Breast epithelium (tissue), 4 donors: ENCODE measurements at places on chromosomes 3 and 15. TPM values are rescaled to one million over a fixed set of nuclear protein-coding genes. Genes with fewer than 3 reads are reported as not detected.

Gene TERC
- 194 TPM for total RNA-seq

GRCh38 chr3:73379465-73379864 lies 245.3 kb downstream of the PDZRN3 start:
- no peak overlapping the region for H3K4me3 ChIP-seq
- DNase-seq, result no peak
- no peaks in the 10 kb centered on the region for H3K27me3 ChIP-seq
- H3K36me3 ChIP-seq, result no peaks in the 10 kb centered on the region

- H3K27ac ChIP-seq, result no peak overlapping the region
- H3K4me1 ChIP-seq, result no peaks in the 10 kb centered on the region
- H3K4me3 ChIP-seq, result no peak overlapping the region
- H3K27me3 ChIP-seq, result no peaks in the 10 kb centered on the region
- H3K36me3 ChIP-seq, result no peaks in the 10 kb centered on the region
These were observed 333.6 kb downstream of the CLSTN2 start for GRCh38 chr3:140268610-140269009.

DNA sequence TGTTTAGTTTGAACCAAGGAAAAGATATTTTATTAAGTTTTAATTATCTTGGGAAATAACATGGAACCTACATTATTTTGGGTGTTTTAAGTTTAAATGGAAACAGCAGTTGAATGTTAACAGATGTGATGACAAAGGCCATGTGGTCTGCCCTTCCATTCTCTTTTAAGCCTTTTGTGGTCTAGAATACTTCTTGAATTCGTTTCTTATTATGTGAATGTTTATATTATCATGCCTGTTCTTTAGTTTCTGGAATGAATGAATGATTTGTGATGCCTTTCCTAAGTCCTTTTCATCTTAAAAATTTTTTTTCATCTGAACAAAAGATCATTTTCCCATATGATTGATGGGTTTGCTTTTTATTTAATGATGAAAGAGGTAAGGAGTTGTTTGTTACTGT lies 44.6 kb downstream of the SNRK start:
- no peaks in the 10 kb centered on the region for H3K36me3 ChIP-seq
- no peak for DNase-seq
- H3K4me1 ChIP-seq, result peaks cover 7% of the 10 kb centered on the region
- no peak overlapping the region for H3K27ac ChIP-seq
- H3K27me3 ChIP-seq, result no peaks in the 10 kb centered on the region
- no peak overlapping the region for H3K4me3 ChIP-seq

DNA sequence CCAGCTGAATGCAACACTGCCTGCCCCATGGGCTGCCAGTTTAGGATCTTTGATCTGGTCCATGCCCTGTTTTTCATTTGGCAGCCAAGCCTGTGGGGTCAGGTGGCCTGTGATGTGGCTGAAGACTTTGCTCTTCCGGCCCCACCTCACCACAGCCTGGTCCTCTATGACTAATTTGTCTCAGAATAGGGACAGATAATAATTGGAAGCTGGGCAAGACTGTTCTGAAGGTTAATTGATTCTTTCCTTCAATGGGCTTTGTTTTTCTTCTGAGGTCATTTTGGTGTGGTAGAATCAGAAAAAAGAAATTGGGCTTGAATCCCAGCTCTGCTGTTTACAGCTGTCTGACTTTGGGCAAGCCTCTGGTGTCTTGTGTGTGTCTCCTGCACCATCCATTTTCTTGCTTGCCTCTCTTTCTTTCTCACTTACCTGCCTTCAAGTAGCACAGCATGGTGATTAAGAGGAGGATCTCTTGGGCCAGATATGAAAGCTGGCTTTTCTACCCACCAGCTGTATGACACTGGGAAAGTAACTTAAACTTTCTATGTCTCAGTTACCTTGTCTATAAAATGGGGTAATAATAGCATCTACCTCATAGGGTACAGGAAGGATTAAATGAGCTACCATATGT lies 24.2 kb downstream of the ABHD2 start:
- DNase-seq, result peak; percentile 48
- H3K4me1 ChIP-seq, result peaks cover 9% of the 10 kb centered on the region
- no peaks in the 10 kb centered on the region for H3K36me3 ChIP-seq
- H3K4me3 ChIP-seq, result no peak overlapping the region
- peak overlapping the region; percentile 69 for H3K27ac ChIP-seq

Gene LDHAL6B
- total RNA-seq, result not detected

Gene DGKG
- 2.1 TPM for total RNA-seq

DNA sequence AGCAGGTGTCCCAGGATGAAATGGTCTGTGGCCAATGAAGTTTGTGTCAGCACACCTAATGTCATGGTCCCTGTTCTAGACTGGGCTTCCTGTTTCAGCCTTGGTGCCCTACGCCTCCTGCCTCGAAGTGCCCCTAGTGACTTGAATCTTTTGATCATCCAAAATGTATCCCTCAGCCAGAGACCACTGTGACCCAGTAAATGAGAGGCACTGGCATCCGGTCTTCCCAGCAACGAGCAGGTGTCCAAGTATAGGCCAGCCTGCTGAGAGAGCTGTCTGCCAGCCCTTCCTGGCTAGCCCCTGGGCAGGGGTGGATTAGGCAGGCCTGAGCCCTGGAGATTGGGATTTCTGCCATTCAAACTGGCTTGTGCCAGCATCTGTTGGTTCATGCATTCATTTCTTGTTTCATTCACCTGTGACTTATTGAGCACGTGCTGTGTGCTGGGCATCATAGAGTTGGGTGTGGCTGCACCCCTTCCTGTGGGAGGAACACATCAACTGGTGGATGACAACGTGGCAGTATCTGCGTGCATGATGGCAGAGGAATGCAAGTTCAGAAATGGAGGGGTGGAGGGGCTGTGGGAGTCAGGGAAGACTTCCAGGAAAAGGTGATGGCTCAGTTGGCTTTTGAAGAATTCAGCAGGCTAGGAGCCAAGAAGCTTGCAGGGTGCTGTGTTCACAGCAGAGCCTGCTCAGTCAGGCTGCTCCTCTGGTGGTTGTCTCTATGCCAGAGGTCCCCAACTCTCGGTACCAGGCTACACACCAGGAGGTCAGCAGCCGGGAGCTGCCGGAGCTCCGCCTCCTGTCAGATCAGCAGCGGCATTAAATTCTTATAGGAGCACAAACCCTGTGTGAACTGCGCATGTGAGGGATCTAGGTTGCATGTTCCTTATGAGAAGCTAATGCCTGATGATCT lies 21.6 kb downstream of the ESYT3 start:
- H3K4me3 ChIP-seq, result no peak overlapping the region
- no peaks in the 10 kb centered on the region for H3K27me3 ChIP-seq
- DNase-seq, result peak; percentile 28
- no peaks in the 10 kb centered on the region for H3K36me3 ChIP-seq
- no peak overlapping the region for H3K27ac ChIP-seq

Gene SNX1
- total RNA-seq, result 144 TPM

GRCh38 chr3:13121553-13122001 lies 48.3 kb upstream of the IQSEC1 start:
- no peak overlapping the region for H3K4me3 ChIP-seq
- H3K27me3 ChIP-seq, result no peaks in the 10 kb centered on the region
- no peaks in the 10 kb centered on the region for H3K4me1 ChIP-seq
- H3K36me3 ChIP-seq, result no peaks in the 10 kb centered on the region

DNA sequence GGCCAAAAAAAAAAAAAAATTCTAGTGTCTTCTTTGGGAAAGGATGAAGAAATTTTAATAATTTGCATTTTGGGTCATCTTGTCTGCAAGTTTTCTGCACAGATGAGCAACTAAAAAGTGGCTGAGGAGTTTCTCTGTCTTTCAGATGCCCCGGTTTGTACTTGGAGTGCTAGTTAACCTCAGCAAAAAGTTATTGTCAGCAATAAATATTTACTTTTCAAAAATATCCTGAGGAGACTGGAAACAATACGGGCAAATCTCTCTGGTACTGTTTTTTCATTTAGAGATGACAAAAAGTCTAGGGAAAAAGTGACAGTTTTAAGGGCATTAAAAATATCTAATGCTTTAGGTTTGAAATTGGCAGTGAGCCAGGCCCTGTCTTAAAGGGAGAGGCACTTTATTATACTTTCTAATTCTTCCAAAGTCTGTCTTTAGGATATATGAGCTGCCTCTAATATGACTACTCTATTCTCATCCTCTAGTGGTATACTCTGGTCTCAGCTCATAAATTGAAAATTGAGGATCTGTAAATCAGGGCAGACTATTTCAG lies 436.0 kb upstream of the NR2F2 start:
- H3K36me3 ChIP-seq, result no peaks in the 10 kb centered on the region
- no peak for DNase-seq
- no peaks in the 10 kb centered on the region for H3K4me1 ChIP-seq
- no peak overlapping the region for H3K4me3 ChIP-seq

Gene CCR2
- total RNA-seq, result 2.0 TPM

GRCh38 chr15:40381818-40382529 lies 547 bp upstream of the KNSTRN start:
- H3K36me3 ChIP-seq, result no peaks in the 10 kb centered on the region
- no peak for DNase-seq
- no peak overlapping the region for H3K27ac ChIP-seq

Gene LRRC31
- total RNA-seq, result 0.29 TPM

Gene THRB
- 29.8 TPM for total RNA-seq

- H3K36me3 ChIP-seq, result no peaks in the 10 kb centered on the region
- H3K27ac ChIP-seq, result no peak overlapping the region
- H3K4me3 ChIP-seq, result no peak overlapping the region
- DNase-seq, result no peak
These were observed 11.5 kb downstream of the MUC4 start for GRCh38 chr3:195800240-195800639.

GRCh38 chr3:156819842-156820691 lies 6.1 kb upstream of the LEKR1 start:
- H3K4me1 ChIP-seq, result no peaks in the 10 kb centered on the region
- H3K36me3 ChIP-seq, result no peaks in the 10 kb centered on the region
- no peak overlapping the region for H3K4me3 ChIP-seq

Gene P2RY13
- 6.9 TPM for total RNA-seq

DNA sequence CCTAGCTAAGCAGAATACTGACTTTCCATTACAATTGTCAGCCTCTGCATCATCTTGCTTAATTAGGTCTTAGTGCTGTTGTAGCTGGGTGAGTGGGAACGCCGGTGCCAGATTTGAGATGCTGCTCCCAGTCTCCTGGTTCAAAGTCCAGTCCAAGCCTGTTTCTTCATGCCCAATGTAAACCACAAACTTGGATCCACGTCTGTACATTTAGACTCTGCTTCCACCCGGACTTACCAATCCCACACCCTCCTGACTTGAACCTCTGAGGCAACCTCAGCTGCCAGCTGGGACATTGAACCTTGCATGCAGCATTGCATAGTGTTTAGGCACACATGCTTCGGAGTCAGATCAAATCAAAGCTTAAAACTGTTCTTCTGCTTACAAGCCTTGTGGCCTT lies 43.0 kb downstream of the BCL2L10 start:
- H3K27me3 ChIP-seq, result no peaks in the 10 kb centered on the region
- H3K36me3 ChIP-seq, result no peaks in the 10 kb centered on the region
- DNase-seq, result no peak
- H3K4me3 ChIP-seq, result no peak overlapping the region
- H3K4me1 ChIP-seq, result no peaks in the 10 kb centered on the region

- no peaks in the 10 kb centered on the region for H3K4me1 ChIP-seq
- H3K27me3 ChIP-seq, result no peaks in the 10 kb centered on the region
- no peaks in the 10 kb centered on the region for H3K36me3 ChIP-seq
- H3K27ac ChIP-seq, result no peak overlapping the region
These were observed 22.4 kb downstream of the SLMAP start for GRCh38 chr3:57778494-57778893.

- no peaks in the 10 kb centered on the region for H3K36me3 ChIP-seq
- no peaks in the 10 kb centered on the region for H3K27me3 ChIP-seq
- DNase-seq, result no peak
- H3K4me3 ChIP-seq, result no peak overlapping the region
- H3K27ac ChIP-seq, result no peak overlapping the region
- no peaks in the 10 kb centered on the region for H3K4me1 ChIP-seq
These were observed 57.2 kb downstream of the CRTC3 start for GRCh38 chr15:90586948-90587347.

Gene FAM240A
- not detected for total RNA-seq

DNA sequence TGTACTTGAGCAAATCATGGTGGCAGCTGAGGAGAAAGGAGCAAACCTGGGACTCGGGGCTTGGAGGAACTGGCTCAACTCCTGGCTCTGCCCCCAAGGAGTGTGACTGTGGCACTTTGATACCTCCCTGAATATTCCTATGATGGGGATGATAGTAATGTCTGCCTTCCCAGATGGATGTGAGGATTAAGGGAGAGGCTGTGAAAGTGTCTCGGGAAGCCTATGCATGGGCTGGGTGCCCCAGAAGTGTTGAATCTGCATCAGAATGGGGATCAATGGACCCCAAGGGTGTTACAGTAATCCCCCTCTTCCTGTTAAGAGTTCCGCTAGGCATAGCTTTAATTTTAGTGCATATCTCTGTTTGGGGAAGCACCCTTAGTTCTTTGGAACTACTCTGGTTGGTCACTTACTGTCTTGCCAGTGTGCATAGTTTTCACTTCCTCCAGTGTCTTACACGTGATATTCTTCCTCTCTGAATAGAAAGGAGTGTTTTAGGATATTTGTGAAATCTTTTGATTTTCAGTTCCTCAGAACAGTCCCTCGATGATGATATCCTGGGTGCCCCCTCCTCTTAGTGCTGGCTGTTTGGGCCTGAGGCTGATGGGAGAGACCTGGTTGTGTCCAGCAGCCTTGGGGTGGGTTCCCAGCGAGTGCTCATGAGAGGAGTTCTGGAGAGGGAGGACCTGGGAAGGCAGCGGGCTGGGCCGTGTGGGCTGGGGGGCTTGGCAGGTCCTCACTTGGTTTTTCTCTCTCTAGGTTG lies 97.5 kb downstream of the CHDH start:
- H3K27ac ChIP-seq, result no peak overlapping the region
- H3K27me3 ChIP-seq, result no peaks in the 10 kb centered on the region
- DNase-seq, result no peak
- no peaks in the 10 kb centered on the region for H3K4me1 ChIP-seq
- H3K4me3 ChIP-seq, result no peak overlapping the region
- no peaks in the 10 kb centered on the region for H3K36me3 ChIP-seq

Gene RUVBL1
- total RNA-seq, result 36.0 TPM

Gene APOD
- 651 TPM for total RNA-seq

DNA sequence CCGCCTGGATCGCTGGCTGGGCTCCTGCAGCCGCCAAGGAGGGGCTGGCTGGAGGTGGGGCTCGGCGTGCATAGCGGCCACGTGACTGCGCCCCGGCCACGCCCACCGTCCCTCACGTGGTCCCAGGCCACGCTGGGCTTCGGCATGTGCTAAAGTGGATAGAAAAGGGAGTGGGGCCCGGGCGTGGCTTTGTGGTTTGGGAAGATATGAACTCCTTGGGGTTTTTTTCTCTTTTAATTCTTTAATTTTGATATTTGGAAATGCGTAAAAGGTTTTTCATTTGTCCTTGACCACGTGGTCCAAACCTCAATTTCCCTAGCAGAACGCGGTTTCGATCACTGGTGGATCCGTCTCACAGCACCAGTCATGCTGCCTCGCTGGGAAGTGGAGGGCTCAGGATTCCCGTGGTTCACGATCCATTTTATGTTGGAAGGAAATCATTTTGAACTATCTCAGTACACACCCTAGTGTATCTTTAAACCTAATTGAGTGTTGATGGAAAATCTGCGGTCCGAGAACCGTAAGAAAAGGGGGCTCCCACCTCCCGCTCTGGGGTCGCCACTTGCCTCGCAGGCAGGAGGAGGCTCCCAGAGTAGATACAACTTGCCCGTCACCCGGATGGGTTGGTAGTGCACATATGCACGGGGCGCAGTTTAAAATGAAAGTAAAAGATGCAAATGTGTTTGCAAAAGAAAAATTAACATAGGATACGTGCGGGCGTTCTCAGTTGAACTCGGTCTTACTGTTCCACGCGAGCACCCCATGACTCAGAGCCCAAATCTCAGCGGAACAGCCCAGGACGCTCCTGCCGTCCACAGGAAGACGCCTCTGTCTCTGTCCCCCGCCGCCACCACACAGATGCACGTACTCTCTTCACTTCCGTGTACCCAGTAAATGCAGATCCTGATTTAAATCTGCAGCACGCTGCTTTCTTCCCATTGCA lies 141.9 kb downstream of the PGPEP1L start:
- no peaks in the 10 kb centered on the region for H3K27me3 ChIP-seq
- peak overlapping the region; percentile 63 for H3K27ac ChIP-seq
- no peaks in the 10 kb centered on the region for H3K36me3 ChIP-seq

Gene HHATL
- not detected for total RNA-seq
